ENCODE measurements at places on chromosomes 7 and 10. TPM values are rescaled to one million over a fixed set of nuclear protein-coding genes. Genes with fewer than 3 reads are reported as not detected.

The NODAL gene
- 1.3 TPM for total RNA-seq

The GFRA1 gene
- not detected for total RNA-seq

The TMEM178B gene
- 0.11 TPM for total RNA-seq

The AGBL3 gene
- total RNA-seq = 6.1 TPM

The EFCAB10 gene
- total RNA-seq = not detected

The AUTS2 gene
- 37.1 TPM for total RNA-seq

The DENND10 gene
- total RNA-seq = 80.8 TPM

The TEX47 gene
- total RNA-seq = not detected

DNA sequence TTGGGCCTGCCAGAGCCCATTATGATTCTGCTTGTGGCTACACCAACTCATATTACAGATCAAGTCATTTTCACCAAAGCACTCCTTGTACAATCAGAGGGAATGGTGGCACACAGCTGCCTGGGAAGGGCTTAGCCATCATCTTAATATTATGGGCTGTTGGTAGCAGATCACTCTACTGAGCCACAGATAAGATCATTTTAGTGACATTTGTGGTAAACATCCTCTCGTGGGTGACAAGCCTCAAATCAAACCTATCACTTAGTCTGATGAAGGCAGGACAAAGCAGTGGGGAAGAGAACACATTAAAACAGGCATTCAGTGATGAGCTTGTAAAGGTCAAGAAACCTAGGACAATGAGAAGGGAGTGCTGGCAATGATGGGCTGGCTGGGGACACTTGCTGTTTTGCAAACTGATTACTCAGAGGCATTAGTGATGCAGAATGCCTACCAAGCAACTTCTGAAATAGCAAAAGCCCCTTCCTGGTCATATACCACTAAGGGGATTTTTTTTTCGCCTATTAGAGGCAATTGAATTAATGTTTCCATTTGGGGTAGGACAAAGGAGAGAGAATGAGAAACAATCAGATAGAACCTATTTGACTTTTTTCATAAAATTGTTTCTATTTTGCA is 137.5 kb upstream of the WDR11 start:
- no peaks in the 10 kb centered on the region for H3K36me3 ChIP-seq
- no peaks in the 10 kb centered on the region for H3K27me3 ChIP-seq
- no peak for DNase-seq
- H3K27ac ChIP-seq = no peak overlapping the region

DNA sequence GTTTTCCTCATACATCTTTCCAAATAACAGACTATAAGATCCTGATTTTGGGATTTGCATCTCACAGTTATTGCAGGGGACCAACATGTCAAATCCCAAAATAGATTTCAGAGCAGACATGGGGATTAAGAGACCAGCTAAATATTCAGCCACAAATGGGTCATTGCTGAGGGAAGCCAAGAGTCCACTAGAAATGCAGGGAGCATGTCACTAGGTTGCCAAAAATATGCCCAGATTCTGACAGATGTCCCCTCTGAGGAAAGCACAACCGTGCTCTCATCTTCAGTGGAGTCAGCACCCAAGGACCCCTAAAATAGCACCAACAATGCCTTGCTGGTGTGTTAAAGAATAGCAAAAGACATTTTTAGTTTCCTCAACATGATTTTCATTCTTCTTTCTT is 56.2 kb upstream of the AGK start:
- DNase-seq = no peak
- no peak overlapping the region for H3K27ac ChIP-seq
- H3K4me3 ChIP-seq = no peak overlapping the region
- H3K4me1 ChIP-seq = no peaks in the 10 kb centered on the region
- no peaks in the 10 kb centered on the region for H3K27me3 ChIP-seq
- no peaks in the 10 kb centered on the region for H3K36me3 ChIP-seq

DNA sequence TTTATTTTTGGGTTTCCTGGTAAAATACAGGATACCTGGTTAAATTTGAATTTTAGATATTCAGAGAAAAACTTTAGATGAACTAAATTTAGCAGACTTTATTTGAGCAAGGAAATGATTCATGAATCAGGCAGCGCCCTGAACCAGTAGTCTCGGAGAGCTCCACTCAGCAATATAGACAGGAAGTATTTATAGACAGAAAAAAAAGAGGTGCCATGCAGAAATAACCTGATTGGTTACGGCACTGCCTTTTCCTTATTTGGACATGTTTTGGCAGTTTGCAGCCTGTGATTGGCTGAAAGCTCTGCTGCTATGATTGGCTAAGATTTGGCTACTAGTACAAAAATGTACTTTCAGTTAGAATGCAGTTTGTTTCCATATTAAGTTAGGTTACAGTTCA is 198.3 kb upstream of the DKK1 start:
- H3K4me1 ChIP-seq = peaks cover 16% of the 10 kb centered on the region
- no peak for DNase-seq
- no peak overlapping the region for H3K27ac ChIP-seq
- no peaks in the 10 kb centered on the region for H3K27me3 ChIP-seq

DNA sequence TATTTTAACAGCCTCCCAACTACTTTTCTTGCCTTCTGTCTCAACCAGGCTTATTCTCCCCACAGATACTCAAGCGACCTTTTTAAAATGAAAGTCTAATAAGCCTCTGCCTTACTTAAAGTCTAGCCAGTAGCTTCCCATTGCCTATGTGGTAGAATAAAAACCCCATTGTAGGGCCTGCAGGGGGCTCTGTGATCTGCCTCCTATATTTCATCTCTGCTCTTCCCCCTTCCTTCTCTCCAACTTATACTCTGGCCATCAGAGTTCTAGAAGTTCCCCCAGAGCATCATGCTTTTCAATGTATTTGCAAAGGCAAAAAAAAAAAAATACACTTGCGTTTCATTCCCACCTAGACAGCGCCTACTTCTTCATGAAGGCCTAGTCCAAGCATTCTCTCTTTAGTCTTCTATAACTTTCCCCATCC is 167.7 kb upstream of the ADO start:
- H3K27ac ChIP-seq = no peak overlapping the region
- H3K27me3 ChIP-seq = no peaks in the 10 kb centered on the region
- no peaks in the 10 kb centered on the region for H3K4me1 ChIP-seq
- no peaks in the 10 kb centered on the region for H3K36me3 ChIP-seq
- H3K4me3 ChIP-seq = no peak overlapping the region
- no peak for DNase-seq

- no peaks in the 10 kb centered on the region for H3K36me3 ChIP-seq
- DNase-seq = no peak
- peaks cover 14% of the 10 kb centered on the region for H3K4me1 ChIP-seq
- H3K27ac ChIP-seq = no peak overlapping the region
Observed at GRCh38 chr7:45650404-45651394, 76.5 kb downstream of the ADCY1 start.

GRCh38 chr10:46520941-46521340 is 35.5 kb downstream of the GPRIN2 start:
- peaks cover 29% of the 10 kb centered on the region for H3K4me1 ChIP-seq
- no peaks in the 10 kb centered on the region for H3K27me3 ChIP-seq
- DNase-seq = no peak
- H3K4me3 ChIP-seq = no peak overlapping the region
- H3K36me3 ChIP-seq = no peaks in the 10 kb centered on the region

DNA sequence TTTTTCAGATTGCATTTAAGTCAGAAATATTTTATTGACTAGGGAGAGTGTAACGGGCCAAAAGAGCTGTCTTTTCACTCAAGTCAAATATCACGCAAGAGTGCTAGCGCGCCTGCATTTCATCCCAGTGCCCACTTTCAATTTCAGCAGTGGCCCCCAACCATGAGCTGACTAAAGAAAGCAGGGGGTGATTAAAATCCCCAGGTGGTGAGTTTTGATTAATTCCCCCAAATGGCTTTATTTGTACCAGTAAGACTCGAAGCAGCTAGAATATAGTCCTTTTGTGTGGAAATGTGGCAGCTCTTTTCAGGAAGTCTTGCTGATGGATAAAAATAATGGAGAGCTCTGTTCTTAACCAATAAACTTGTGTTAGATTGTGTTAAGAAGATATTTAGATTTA is 35.3 kb downstream of the TRUB1 start:
- DNase-seq = no peak
- H3K4me1 ChIP-seq = no peaks in the 10 kb centered on the region
- no peaks in the 10 kb centered on the region for H3K27me3 ChIP-seq
- no peak overlapping the region for H3K27ac ChIP-seq

DNA sequence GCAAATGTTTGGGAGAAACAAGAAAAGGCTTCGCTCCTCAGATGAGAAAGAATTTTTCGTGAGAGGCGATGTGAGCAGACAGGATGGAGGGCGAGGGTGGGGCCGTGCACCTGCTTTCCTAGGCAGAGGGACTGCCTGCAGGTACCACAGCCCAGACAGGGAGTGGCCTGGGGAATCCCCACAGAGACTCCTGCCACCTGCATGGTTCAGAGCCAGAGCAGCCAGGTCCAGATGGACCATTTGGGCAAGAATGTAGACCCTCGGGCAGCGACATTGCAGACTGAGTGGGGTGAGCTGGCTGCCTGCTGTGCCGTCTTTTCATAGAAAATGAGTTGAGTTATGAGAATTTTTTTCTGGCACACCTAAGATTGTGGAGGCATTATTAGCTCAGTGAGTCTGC is 216.8 kb downstream of the SNX10 start:
- no peaks in the 10 kb centered on the region for H3K36me3 ChIP-seq
- no peak overlapping the region for H3K4me3 ChIP-seq
- no peak for DNase-seq
- H3K27me3 ChIP-seq = no peaks in the 10 kb centered on the region
- H3K27ac ChIP-seq = no peak overlapping the region
- no peaks in the 10 kb centered on the region for H3K4me1 ChIP-seq

GRCh38 chr7:103573479-103574058 is 127.6 kb upstream of the SLC26A5 start:
- no peak overlapping the region for H3K4me3 ChIP-seq
- H3K27ac ChIP-seq = no peak overlapping the region
- H3K27me3 ChIP-seq = no peaks in the 10 kb centered on the region
- peaks cover 36% of the 10 kb centered on the region for H3K4me1 ChIP-seq
- peak; percentile 19 for DNase-seq
- H3K36me3 ChIP-seq = no peaks in the 10 kb centered on the region

DNA sequence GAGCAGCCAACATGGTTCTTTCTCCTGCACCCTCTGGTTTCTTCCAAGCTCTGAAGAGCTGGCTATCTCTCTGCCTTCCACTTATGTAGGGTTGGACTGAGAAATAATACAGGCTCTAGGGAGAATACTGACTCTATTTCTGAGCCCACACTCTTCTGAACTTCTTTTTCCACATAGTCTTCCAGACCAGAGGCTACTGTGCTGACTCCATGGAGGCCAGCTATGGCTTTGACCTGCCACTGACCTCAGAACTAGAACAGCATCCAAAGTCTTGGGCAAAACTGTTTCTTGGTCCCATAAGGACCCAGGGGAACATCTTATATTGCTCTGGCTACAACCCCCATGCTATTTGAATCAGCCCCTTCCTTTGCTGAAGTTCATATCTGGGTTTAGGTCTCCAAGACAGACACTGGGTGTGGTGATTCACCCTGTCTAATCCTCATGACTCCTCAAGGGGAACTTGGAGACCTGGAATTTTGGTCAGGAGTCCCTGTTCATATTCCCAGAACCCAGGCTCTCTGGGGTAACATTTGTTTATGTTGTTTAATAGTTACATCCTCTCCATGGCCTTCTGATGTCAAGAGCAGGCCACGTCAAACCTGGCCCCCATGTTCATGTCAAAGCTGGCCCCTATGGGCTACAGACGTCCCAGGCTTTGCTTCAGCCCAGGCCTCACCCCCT is 12.1 kb upstream of the PLAU start:
- H3K27ac ChIP-seq = no peak overlapping the region
- peaks cover 15% of the 10 kb centered on the region for H3K4me1 ChIP-seq
- no peak for DNase-seq
- H3K4me3 ChIP-seq = no peak overlapping the region

DNA sequence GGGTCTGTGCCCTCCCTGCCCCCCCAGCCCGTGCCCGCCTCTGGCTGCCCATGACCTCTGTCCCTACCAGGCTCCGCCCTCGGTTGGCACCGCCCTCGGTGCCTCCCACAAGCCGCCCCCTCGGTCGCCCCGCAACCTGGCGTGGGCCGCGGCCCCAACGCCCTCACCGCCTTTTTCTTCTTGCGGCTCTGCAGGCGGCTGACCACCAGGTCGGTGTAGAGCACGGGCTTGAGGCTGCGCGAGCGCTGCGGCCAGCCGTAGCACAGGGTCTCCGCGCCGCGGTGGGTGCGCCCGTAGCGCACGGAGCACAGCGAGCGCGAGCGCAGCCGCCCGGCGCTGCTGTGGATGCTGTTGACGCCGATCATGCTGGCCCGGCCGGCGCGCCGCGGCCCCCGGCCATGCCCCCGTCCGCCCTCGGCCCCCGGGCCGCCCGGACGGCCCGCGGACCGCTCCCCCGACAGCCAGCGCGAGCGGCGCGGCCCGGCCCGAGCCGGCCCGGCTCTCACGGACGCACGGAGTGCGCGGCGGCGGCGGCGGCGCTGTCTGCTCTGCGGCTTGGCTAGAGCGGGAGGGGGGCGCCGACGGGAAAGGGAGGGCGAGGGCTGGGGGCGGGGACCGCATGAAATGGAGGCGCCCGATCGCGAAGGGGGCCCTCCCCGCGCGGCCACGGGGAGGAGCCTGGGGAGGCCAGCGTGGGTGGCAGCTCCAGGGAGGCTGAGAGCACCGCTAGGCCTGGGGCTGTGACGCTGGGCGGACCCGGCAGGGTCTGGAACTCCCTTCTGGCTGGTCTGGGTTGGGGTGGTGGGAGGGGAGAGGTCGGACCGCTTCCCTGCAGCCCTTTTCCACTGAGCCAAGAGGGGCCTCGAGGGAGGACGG is 9.6 kb downstream of the PSD start:
- no peak overlapping the region for H3K27ac ChIP-seq
- no peak for DNase-seq
- H3K27me3 ChIP-seq = peaks cover 1% of the 10 kb centered on the region
- no peaks in the 10 kb centered on the region for H3K36me3 ChIP-seq

DNA sequence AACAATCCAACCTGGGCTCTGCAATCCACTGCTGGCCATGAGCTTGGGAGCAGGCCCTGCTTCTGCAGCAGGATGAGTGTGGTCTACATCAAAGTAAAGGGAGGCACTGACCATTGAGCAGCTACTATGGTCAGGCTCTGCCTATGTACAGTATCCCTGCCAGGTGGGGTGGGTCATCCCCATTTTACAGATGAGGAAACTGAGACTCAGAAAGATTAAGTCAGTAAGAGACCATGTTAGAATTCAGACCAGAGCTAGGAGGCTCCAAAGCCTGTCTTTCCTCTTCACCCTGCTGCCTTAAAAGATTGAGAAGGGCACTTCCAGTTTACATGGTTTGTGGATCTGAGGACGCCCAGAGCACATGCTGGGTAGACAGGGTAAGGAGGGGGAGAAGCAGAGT is 27.1 kb upstream of the CDH23 start:
- no peaks in the 10 kb centered on the region for H3K36me3 ChIP-seq
- no peak for DNase-seq
- no peak overlapping the region for H3K4me3 ChIP-seq
- no peaks in the 10 kb centered on the region for H3K27me3 ChIP-seq
- H3K27ac ChIP-seq = no peak overlapping the region

Measured in Caco-2 (cell line).